PC-9 (cell line): ENCODE measurements at places on chromosomes 2 and 18.
A peak's percentile ranks its signal among the peaks of the same experiment; 100 is the strongest.

GRCh38 chr2:54052825-54053718, 62.3 kb upstream of the ACYP2 start:
- no peak for DNase-seq

- no peak for DNase-seq
Observed at GRCh38 chr2:200618590-200619021, 32.8 kb downstream of the AOX1 start.

DNA sequence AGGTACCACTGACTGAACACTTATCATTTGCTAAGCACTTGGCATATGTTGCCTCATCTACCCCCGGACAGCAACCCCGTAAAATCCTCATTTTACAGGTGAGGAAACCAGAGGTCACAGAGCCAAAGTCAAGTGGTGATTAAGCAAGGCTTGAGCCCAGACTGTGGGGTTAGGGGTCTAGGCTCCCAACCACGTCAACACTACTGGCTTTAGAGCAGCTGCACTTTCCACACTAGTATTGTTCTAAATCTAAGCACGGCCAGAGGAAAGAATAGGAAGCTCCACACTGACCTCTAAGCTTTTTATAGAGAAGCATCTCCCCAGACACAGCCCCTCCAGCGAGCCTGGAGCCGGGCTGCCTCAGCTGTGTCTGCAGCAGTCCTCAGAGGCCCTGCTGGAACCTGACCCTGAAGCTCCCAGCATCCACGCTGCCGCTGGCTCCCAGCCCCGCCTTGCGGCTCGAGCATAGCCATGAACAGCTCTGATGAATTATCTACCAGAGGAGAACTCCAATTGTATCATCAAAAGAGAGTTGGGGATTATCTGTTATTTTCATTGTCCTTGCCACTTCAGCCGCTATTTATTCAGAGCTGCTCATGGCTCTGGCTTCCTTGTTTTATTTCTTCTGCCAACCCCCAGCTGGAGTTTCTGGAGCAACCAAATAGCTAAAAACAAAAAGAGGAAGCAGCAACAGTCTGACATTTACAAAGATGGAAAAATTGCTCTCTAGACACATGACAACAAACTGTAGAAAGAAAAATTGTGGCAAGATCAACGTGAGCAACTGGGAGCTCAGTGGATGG, 62.2 kb upstream of the RTN4 start:
- DNase-seq, result no peak

DNA sequence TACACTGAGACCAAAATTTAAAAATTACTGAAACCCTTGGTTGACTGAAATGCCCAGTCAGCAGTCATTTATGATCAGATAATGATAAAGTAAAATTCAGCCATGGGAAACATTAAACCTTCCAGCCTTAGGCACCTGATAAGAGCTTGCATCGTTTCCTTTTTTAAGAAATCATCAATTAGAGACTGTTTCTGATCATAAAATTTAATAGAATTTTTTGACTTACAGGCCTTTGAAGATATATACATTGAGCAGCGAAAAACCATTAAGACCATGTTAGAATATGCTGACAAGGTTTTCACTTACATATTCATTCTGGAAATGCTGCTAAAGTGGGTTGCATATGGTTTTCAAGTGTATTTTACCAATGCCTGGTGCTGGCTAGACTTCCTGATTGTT, 99.6 kb upstream of the CSRNP3 start:
- DNase-seq, result no peak

DNA sequence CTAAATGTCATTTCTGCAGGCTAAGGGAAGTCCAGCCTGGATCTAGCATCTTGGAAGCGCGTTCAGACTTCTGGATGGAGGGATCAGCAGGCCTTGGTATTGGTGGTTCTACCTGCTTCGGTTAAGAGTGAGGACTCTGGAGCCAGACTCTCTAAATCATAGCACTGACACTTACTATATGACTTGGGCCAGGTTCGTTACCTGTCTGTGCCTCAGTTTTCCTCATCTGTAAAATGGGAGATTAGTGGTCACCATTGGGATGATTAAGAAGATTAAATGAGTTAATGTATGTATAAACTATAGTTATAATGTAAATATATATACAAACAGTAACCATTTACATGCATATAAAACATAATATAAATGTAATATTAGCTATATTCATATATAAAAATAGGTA, 995 bp upstream of the ICOS start:
- no peak for DNase-seq

GRCh38 chr2:25310709-25310964, 31.1 kb downstream of the DNMT3A start:
- DNase-seq, result no peak

DNA sequence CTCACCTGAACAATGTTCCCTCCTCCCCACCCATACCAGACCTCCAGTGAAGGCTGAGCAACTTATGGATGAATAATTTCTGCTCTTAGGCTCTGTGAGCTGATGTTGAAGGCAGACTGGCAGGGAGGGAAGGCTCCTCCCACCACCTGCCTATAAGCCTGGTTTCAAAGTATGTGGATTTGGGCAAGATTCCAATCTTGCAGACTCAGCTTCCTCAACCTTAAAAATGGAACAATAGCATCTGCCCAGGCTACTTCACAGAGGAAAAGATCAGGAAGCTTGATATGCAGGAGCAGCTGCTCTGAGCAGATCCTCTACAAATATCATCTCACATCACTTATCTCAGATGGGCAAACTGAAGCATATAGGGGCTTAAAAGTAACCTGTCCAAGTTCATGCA, 112.2 kb downstream of the ZFP36L2 start:
- DNase-seq, result peak; percentile 47

GRCh38 chr2:88168386-88168785, 1.8 kb upstream of the THNSL2 start:
- no peak for DNase-seq

GRCh38 chr2:62817348-62817747, 111.8 kb downstream of the EHBP1 start:
- no peak for DNase-seq

GRCh38 chr18:51107082-51107481, 77.1 kb downstream of the SMAD4 start:
- no peak for DNase-seq

- no peak for DNase-seq
Observed at GRCh38 chr2:167450364-167450763, 562.1 kb downstream of the XIRP2 start.

- DNase-seq, result no peak
Observed at GRCh38 chr2:56195563-56195962, 11.8 kb downstream of the CCDC85A start.

DNA sequence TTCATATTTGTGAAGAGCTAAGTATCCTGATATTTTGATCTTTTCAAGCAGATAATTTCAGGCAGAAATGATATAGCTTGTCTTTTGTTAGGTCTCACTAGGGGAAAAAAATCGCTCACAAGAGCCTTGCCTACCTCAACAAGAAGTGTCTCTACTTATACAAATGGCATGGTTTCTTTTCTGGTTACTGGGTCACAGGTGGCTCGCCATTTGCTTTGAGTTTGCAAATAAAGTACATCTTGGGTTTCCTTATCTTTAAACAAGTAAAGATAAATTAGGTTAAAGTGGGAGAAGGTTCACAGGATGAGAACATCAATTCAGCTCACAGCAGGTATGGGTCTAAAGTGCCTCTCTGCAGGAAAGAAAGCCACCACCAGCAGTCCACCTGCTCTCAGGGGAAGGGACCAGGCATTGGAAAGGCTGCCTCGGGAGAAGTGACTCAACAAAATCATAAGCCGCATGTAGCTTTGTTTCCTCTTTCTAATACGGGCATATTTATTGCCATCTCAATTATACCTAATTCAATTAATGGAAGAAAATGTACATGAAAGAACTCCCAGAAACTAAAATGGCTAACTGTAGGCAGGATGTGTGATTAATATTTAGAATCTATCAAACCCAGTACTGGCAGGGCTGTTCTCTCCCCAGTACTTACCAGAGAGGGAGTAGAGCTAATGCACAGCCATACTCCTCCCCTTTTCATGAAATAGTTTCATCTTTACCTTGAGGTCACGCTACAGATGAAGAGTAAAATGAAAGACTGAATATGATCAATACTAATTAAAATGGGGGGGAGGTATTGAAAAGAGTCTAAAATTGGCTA, 28.3 kb downstream of the CDC42EP3 start:
- no peak for DNase-seq

GRCh38 chr18:3074087-3074486, 61.1 kb upstream of the LPIN2 start:
- DNase-seq, result no peak
